Muscle of arm (tissue), 14 donors: ENCODE measurements at places on chromosomes 3 and 15.

GRCh38 chr15:38819387-38819950 lies 254.9 kb upstream of the RASGRP1 start:
- DNase-seq, result no peak

DNA sequence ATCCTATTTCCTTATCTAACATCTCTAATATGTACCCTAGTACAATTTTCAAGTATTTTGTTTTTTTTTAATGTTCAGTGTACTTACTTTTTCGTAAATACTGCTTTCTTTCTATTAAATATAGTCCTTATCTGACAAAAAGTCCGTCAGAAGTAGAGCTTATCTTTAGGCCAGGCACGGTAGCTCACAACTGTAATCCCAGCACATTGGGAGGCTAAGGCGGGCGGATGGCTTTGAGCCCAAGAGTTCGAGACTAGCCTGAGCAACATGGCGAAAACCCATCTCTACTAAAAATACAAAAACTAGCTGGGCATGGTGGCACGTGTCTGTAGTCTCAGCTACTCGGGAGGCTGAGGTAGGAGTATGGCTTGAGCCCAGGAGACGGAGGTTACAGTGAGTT lies 41.1 kb downstream of the USP3 start:
- DNase-seq, result no peak

DNA sequence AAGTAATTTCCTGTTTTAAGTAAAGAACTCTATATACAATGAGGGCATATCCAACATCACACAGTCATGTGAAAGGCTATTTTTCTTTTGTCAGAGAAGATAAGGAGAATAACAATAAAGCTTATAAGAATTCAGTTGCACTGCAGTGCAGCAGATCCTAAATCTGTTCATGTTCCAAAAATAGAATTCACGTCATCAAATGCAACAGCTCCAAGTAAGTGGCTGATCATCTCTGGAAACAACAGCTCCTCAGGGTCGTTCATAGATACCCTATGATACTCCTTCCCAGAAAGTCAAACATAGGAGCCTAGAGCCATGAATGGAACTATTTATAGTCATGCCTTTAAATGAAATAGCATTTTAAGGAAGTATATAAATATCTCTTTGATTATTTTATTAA lies 100.2 kb downstream of the FMN1 start:
- DNase-seq, result peak; percentile 36

DNA sequence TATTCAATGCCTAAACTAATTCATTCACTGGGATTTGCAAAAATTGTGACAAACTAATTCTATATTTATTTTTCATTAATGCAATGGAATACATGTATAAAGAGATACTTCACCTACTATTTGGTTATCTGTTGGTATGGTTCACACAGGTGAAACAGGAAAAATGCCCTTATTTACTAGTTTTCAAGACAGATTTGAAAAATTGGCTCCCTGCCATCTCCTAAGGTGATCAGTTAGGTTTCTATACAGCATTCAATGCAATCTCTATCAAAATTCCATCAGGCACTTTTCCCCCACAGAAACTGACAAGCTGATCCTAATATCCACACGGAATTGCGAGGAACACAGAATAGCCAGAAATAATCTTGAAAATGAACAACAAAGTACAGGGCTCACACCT lies 101.1 kb downstream of the DLG1 start:
- no peak for DNase-seq

DNA sequence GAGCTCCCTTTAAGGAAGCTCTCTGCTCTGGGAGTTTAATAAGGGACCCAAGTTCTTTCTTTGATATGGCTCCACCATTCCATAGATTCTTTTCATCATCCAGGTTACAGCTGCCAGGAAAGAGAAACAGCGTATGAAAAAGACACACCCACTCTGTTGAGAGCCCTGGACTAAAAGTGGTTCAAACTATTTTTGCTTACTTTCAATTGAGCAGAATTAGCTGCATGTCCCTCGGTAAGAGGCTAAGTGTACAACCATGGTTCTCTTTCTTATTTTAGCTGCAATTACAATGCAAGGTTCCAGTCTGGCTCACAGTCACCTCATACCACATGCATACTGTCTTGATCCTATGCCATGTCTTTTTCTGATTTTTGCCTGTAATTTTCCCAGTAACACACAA lies 1288.3 kb downstream of the NSUN3 start:
- DNase-seq, result no peak

DNA sequence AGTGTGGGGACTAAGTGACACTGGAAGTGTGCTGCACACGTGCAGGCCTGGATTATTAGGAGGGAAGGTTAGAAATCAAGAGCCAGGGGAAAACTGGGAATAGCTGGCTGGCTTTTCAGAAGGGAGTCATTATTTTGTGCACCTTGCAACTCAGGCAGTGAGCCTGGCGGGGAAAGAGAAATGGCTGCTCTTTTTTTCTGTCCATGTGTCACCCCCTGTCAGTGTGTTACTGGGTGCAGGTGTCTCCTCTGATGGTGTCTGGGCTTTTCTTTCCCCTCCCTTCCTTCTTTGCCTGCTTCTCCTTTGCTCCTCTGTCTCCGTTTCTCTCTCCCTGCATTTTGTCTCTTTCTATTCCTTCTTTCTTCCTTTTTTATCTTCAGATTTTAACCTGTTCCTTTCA lies 130.7 kb downstream of the APBA2 start:
- DNase-seq, result no peak

GRCh38 chr3:71345429-71346040 lies 238.0 kb downstream of the FOXP1 start:
- DNase-seq, result peak; percentile 31

DNA sequence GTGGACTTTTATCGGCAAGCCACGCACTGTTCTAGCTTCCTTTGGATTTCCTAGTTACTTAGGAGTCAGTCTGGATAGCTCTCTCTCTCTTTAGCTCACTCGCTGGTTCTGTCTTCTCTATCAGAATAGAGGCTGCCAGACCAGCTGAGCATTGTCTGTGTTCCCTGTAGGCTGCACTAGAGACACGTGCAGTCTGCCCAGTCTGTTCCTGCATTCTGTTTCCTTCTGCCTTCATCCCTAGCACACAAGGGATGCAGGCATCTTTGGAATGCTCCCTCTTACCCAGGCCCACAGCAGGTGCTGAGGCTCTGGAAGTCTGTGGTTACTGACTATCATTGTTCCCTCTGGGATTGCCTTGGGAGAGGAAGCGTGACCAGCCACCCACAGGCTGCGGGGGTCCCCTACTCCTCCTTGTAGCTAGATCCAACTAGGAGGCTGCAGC lies 322.8 kb downstream of the ZNF621 start:
- peak; percentile 60 for DNase-seq

DNA sequence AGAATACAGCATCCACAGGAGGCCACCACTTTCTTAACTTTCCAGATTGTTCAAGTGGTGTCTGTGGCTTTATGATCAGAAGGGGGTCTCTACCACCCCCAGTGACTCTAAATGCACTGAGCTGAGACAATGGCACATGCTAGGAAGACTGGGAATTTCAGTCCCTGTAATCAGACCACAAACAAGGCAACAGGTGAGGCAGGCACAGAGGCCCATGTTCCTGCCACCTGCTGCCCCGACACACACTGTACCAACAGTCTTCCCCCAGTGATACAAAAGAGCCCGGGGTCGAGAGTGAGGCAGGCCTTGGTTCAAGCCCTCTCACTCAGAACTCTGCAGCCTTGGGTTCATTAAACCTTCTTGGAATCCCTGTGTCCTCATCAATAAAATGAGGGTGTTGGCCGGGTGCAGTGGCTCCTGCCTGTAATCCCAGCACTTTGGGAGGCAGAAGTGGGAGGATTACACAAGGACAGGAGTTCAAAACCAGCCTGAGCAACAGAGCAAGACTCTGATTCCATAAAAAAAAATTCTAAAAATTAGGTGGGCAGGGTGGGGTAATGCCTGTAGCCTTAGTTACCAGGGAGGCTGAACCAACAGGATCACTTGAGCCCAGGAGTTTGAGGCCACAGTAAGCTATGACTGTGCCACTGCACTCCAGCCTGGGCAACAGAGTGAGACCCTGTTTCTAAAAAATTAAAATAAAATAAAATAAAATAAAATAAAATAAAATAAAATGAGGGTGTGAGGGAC lies 55.8 kb downstream of the ADCY5 start:
- no peak for DNase-seq

DNA sequence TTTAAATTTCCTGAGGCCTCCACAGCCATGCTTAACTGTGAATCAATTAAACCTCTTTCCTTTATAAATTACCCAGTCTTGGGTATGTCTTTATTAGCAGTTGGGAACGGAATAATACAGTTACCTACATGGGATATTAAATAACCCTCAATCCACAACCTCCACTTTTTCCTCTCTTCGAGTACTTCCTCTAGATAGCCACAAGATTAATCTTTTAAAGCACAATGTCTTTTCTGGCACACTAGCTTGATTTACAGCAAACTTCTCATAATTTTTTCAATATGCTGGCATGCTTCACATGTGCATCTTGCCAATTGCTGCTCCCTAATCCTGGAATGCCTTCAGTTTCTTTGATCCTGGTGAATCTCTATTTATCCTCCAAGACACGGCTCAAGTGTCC lies 92.2 kb downstream of the P2RY1 start:
- DNase-seq, result no peak

DNA sequence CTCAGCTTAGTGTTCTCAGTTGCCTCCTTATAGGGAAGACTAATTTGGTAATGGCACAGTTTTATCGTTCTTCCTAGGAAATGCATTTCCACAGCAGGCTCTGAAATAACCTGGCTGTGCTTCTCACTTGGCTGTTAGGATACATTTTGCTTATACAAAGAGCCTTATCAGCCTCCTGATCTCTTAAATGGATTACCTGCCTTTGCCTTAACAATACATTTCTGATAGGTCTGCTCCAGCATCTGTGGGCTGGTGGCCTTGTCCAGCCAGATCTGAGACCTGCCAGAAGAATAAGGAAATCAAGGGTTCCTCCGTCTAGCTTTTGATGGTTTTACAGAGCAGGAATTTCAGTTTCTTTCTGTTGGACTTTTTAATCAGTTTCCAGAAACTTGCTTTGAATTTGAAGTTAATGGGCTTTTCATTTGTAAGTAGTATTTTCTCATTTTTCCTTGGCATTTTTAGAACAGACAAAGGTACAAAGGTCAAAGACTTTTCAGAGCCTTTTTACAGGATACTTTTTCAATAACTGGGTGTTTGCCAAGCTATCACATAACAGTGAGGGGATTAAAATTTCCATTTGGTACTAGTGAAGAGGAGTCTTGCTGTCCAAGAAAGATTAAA lies 116.3 kb downstream of the AKAP13 start:
- no peak for DNase-seq

- no peak for DNase-seq
Observed at GRCh38 chr3:45906681-45907407, 20.5 kb downstream of the CCR9 start.

DNA sequence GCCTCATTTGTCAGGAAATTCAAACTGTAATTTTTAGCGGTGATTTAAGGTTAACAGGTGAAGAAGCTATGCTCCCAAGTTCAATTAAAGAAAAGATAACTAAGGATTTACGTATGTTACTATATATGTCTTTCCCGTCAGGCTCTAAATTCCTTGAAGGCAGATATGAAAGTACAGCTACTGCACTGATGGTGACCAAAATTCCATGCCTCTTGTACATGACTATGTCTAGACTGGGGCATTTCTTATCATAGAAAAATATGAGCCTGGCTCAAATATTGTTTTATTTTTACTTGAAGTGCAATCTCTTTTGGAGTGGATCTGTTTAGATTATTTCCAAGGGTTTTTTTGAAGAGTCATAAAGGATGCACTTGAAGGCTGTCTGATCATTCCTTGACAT lies 647.1 kb upstream of the KCNMB2 start:
- no peak for DNase-seq

GRCh38 chr15:45539680-45540079 lies 17.1 kb upstream of the SLC30A4 start:
- DNase-seq, result no peak

GRCh38 chr3:190528706-190529105 lies 14.8 kb downstream of the IL1RAP start:
- no peak for DNase-seq

DNA sequence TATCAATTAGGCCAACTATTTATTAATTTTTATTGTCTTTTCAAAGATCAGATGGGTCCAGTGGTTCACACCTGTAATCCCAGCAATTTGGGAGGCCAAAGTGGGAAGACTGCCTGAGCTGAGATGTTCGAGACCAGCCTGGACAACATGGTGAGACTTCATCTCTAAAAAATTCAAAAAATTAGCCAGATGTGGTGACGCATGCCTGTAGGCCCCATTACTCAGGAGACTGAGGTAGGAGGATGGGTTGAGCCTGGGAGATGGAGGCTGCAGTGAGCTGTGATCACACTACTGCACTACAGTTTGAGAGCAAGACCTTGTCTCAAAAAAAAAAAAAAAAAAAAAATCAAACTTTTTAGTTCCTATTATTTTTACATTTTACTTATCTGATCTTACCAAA lies 8.2 kb downstream of the AP3S2 start:
- DNase-seq, result no peak

GRCh38 chr3:54366007-54366750 lies 243.8 kb downstream of the CACNA2D3 start:
- DNase-seq, result no peak

DNA sequence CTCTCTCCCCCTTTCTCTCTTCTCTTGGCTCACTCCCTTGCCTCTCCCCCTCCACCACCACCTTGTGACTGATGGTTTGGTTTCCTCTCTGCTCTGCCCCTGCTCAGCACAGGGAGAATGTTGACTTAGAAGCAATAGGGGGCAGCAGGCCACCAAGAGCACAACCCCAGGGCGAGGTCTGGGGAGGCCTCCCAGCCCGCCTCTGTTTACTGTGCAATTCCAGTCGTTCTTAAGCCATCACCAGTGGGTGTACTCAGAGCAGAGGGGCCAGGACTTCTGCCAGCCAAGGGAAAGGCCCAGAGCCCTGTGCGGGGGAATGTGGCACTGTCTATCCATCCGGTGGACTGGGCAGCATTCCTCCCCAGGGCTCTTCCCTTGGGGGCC lies 5.7 kb upstream of the APEH start:
- no peak for DNase-seq

- no peak for DNase-seq
Observed at GRCh38 chr3:33128706-33129105, 14.9 kb downstream of the CRTAP start.
